ENCODE measurements at places on chromosomes 7 and 10. TPM values are rescaled to one million over a fixed set of nuclear protein-coding genes. Genes with fewer than 3 reads are reported as not detected.
A peak's percentile ranks its signal among the peaks of the same experiment; 100 is the strongest.

- peak; percentile 45 for DNase-seq
These were observed 2.6 kb downstream of the LDB1 start for GRCh38 chr10:102117391-102118159.

- peak; percentile 72 for DNase-seq
These were observed 3.1 kb upstream of the SLC18A3 start for GRCh38 chr10:49606981-49607535.

GRCh38 chr7:129886818-129887186 lies 66.0 kb downstream of the UBE2H start:
- no peak for DNase-seq

GRCh38 chr7:128374041-128374440 lies 12.6 kb upstream of the PRRT4 start:
- DNase-seq: no peak

The CABCOCO1 gene
- total RNA-seq: not detected
